ENCODE measurements at places on chromosomes 2 and 18. TPM values are rescaled to one million over a fixed set of nuclear protein-coding genes. Genes with fewer than 3 reads are reported as not detected.

DNA sequence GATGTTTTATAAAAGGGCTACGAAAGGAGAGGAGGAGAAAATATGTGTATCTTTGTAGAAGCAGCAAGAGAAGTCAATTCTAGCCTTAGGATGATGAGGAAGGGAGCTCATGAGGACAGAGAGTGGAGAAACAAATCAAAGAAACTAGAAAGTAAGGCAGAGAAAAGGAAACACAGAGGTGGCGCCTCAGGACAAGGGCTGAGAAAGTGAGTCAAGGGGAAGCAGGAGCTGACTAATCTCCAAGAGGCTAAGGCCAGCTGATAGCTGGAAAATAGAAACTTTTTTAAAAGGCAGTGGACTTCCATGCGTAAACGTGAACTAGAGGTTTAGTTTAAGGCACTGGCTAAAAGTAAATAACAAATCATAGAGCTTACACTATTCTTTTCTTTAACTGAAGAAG is 173.3 kb downstream of the ANKRD44 start:
- H3K36me3 ChIP-seq = peaks cover 7% of the 10 kb centered on the region
- H3K4me3 ChIP-seq = peak overlapping the region; percentile 64
- H3K27me3 ChIP-seq = no peaks in the 10 kb centered on the region
- DNase-seq = no peak
- peak overlapping the region; percentile 94 for H3K27ac ChIP-seq

GRCh38 chr2:44389895-44390294 is 28.1 kb downstream of the CAMKMT start:
- no peak overlapping the region for H3K27ac ChIP-seq
- no peak overlapping the region for H3K4me3 ChIP-seq
- peaks cover 11% of the 10 kb centered on the region for H3K36me3 ChIP-seq

DNA sequence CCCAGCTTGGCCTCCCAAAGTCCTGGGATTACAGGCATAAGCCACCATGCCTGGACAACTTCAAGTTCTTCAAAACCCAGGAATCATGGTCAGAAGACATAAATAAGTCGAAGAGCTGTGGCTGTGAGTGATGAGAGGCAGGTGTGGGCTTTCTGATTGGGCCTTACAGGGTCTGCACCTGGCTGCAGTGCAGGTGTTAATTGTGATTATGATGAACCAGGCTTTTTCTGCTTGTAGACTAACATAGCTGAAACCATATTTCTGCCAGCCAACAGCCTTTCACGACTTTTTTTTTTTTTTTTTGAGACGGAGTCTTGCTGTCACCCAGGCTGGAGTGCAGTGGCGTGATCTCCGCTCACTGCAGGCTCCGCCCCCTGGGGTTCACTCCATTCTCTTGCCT is 14.9 kb upstream of the DTNB start:
- no peak for DNase-seq
- H3K27me3 ChIP-seq = peaks cover 8% of the 10 kb centered on the region
- no peak overlapping the region for H3K4me3 ChIP-seq
- H3K36me3 ChIP-seq = peaks cover 2% of the 10 kb centered on the region
- peaks cover 3% of the 10 kb centered on the region for H3K4me1 ChIP-seq

The RNF144A gene
- total RNA-seq = 21.4 TPM

The ALPP gene
- 0.45 TPM for total RNA-seq

DNA sequence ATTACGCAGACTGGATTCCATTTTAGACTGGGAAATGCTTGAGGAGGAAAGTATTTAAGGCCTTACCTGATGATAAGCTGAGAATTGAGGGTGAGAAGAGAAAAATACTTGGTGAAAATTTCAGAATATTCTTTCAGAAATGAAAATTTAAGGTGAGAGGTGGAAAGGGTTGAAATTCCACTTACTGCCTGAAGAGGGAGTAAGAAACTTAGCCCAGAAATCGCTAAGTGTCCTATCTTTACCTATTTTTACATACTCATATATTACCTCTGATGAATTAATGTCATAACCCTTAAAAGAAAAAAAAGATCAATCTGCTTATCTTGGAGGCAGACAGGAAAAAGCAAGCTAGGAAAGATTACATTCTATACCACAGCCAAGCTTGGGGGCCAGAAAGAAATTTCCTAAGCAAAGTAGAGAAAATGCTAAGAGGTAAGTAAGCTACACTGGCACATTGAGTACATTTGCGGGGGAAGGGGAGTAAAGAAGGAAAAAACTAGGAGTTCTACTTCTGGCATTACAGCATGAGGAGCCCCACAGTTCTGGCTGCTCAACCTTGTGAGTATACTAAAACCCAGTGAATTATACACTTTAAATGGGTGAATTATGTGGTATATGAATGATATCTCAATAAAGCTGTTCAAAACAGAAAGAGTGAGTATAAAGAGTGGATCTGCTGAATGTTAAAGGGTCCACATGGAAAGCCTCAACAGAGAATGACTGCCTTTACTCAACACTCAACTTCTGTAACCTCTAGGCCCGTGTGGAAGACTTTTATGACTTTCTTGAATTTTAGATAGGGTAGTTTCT is 33.8 kb downstream of the SMC6 start:
- H3K4me1 ChIP-seq = peaks cover 3% of the 10 kb centered on the region
- H3K27me3 ChIP-seq = no peaks in the 10 kb centered on the region
- no peak for DNase-seq
- H3K36me3 ChIP-seq = no peaks in the 10 kb centered on the region

DNA sequence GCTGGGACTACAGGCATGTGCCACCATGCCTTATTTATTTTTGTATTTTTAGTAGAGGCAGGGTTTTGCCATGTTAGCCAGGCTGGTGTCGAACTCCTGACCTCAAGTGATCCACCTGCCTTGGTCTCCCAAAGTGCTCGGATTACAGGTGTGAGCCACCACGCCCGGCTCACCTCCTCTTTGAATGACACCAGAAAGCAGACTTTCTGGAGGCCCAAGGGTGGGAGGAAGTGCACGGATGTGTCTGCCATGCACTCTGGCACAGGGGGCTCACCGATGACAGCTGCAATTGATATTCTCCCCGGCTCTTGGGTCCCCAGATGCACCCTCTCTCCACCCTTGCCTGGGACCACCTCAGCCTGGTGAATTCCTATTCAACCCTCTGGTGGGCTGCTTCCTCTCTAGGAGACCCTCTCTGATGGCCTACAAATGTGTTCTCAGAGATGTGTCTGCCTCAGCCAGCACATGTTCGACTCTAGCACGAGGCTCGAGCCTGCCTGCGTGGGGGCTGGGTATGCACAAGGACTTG is 87.3 kb downstream of the SEPTIN10 start:
- peaks cover 2% of the 10 kb centered on the region for H3K4me1 ChIP-seq
- H3K4me3 ChIP-seq = no peak overlapping the region
- H3K27me3 ChIP-seq = peaks cover 47% of the 10 kb centered on the region
- no peaks in the 10 kb centered on the region for H3K36me3 ChIP-seq
- H3K27ac ChIP-seq = no peak overlapping the region

GRCh38 chr2:2808551-2809058 is 477.5 kb upstream of the MYT1L start:
- no peaks in the 10 kb centered on the region for H3K36me3 ChIP-seq
- no peak overlapping the region for H3K27ac ChIP-seq
- H3K4me1 ChIP-seq = no peaks in the 10 kb centered on the region
- DNase-seq = no peak
- H3K4me3 ChIP-seq = no peak overlapping the region

The RPL31 gene
- total RNA-seq = 1,930 TPM

The PLGLB1 gene
- 5.9 TPM for total RNA-seq

DNA sequence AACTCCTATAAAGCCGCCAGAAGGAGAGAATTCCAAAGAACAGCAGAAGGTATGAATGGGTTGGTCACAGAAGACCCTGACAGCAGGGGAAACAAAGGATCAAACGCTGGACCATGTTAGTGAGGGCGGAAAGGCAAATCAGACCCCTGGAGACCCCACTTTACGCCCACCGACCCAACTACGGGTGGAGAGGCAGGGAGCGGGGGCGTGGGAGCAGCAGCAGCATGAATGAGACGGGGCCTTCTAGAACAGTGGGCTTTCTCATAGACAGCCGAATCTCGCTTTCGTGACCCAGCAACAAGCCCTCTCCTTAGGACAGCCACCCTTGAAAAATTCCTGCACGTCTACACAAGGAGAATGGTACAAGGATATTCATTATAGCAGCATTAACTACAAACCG is 191.0 kb downstream of the HDAC4 start:
- H3K4me3 ChIP-seq = no peak overlapping the region
- peaks cover 53% of the 10 kb centered on the region for H3K4me1 ChIP-seq
- peaks cover 2% of the 10 kb centered on the region for H3K36me3 ChIP-seq
- no peak for DNase-seq
- H3K27me3 ChIP-seq = no peaks in the 10 kb centered on the region
- no peak overlapping the region for H3K27ac ChIP-seq

GRCh38 chr2:74332550-74333174 is 10.6 kb downstream of the SLC4A5 start:
- H3K27me3 ChIP-seq = no peaks in the 10 kb centered on the region
- no peak for DNase-seq
- H3K27ac ChIP-seq = no peak overlapping the region
- peaks cover 7% of the 10 kb centered on the region for H3K4me1 ChIP-seq

DNA sequence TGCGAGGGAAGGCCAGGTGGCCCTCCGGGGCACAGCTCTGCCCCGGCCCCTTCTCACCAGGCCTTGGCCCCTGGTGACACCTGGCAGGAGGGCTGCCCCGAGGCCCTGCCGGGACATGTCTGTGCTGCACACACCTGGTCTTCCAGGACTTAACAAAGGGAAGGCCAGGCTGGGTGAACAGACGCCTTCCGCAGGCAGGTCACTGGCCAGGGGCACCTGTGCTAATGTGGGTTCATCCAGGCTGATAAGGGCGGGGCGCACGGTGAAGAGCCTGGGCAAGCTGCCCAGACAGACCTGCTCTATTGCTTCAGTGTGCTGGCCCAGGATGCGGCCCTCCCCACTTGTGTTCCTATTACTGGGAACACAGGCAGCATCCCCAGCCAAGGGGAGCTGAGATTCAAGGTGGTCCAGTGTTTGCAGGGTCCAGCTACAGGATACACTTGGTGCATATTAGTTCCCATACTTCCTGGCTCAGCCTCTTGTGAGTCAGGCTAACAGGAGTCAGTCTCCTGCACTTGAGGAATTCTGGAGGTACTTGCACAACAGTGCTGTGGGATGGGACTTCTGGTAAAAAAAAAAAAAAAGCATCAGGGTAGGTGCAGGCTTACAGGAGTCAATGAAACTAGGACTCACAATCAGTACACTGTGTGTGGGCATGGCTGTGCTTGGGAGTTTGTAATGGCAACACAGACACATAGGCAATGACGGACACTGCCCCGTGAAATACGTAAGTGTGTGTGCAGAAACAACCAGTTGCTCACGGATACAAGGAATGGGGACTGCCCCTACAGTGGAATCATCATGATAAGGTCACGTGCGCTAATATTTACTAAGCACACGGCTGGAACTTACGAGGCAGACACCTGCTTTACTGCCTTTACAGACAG is 261.4 kb downstream of the TWIST2 start:
- H3K27ac ChIP-seq = no peak overlapping the region
- no peak for DNase-seq
- peaks cover 4% of the 10 kb centered on the region for H3K4me1 ChIP-seq
- H3K4me3 ChIP-seq = no peak overlapping the region
- H3K27me3 ChIP-seq = no peaks in the 10 kb centered on the region

GRCh38 chr2:174610243-174610995 is 12.8 kb upstream of the WIPF1 start:
- H3K36me3 ChIP-seq = peaks cover 2% of the 10 kb centered on the region
- peak overlapping the region; percentile 69 for H3K4me3 ChIP-seq
- H3K27ac ChIP-seq = peak overlapping the region; percentile 98
- peaks cover 59% of the 10 kb centered on the region for H3K4me1 ChIP-seq
- DNase-seq = no peak
- no peaks in the 10 kb centered on the region for H3K27me3 ChIP-seq

DNA sequence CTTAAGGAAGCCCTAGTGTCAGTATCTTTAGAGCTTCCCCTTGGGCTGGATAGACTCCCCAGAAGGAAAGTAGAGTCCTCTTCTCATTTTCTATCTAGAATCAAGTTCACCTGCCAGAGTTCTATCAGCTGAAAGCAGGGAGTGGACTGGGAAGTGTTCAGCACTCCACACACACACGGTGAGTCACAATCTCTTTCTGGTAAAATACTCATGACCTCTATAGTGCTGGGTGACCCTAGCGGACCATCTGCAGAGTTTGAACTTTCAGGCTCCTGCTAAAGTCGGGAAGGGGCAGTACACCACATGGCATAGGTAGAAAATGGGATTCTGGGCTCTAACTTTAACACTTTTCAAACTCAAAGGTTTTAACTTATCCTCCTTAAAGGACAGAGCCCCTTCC is 43.3 kb downstream of the SAP130 start:
- no peak overlapping the region for H3K27ac ChIP-seq
- DNase-seq = no peak
- H3K4me1 ChIP-seq = peaks cover 14% of the 10 kb centered on the region
- H3K27me3 ChIP-seq = no peaks in the 10 kb centered on the region

DNA sequence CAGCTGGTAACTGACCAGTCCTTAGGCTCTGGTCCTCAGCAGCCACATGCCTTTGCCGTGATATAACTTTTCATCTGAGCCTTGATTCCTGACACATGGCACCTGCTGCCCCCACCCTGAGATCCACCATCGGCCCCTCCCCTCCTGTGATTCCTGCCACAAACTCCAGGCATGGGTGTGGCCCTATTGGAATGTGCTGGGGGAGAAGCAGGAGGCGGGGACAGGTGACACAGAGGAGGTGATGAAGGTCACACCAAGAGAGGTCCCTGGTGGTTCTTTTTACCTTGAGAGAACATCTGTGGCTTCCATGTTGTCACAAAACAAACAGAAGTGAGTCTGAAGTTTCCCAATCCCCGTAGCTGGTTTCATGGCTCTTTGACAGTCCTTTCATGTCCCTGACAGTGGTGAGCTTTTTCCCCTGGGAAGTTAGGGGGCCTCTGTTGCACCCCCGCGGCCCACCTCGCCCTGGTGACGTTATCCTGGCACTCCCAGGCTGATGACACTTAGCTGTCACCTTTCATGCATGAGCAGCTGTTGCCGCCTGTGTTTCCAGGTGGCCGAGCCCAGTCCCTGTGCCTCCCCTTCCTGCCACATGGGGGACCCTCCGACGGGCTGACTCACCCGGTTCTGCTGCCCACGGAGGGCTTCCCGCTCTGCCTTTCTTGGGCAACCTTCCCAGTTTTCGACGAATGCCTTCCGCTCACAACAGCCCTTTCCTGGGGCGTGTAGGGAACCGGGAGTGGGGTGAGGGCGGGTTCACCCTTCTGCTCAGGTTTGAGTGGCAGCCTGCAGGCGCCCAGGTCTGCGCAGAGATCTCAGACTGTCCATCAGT is 66.3 kb upstream of the GLI2 start:
- no peak overlapping the region for H3K4me3 ChIP-seq
- no peaks in the 10 kb centered on the region for H3K4me1 ChIP-seq
- no peaks in the 10 kb centered on the region for H3K36me3 ChIP-seq
- H3K27me3 ChIP-seq = peaks cover 50% of the 10 kb centered on the region

The SAG gene
- 0.10 TPM for total RNA-seq

The SPEG gene
- 7.3 TPM for total RNA-seq

Measured in T-helper 17 cell (primary cell).